ENCODE measurements at places on chromosomes 1 and 21.

- DNase-seq = no peak
These were observed 2.4 kb upstream of the FAM110D start for GRCh38 chr1:26156285-26157038.

DNA sequence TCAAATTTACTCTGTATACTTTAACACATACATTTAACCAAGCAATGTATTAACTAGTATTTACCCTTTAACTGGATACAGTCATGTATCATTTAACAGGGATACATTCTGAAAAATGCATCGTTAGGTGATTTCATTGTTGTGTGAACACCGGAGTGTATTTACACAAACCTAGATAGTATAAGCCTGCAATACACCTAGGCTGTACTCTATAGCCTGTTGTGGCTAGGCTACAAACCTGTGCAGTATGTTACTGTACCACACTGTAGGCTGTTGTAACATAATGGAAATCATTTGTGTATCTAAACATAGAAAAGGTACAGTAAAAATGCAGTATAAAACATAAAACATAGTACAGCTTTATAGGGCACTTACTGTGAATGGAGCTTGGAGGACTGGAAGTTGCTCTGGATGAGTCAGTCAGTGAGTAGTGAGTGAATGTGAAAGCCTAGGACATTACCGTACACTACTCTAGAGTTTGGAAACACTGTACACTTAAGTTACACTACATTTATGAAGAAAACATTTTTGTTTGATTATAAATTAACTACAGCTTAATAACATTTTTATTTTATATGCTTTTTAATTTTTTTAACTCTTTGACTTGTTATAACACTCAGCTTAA, 21.3 kb downstream of the RGS4 start:
- DNase-seq = no peak

DNA sequence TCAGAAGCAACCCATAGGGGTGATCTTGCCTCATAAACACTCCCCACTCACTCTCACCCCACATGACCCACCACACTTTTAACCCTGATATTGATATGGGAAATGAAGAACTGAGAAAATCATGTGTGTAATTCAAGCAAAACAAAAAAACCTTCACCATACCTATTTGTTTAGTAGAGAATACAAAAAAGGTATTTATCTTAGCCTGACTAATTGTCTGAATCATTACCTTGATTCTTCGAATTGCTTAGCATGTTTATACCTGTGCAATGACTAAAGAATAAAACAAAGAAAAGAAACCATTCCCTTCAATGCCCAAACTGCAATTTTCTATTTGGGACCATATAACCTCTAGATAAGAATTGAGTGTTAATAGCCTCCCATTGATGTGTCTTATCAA, 1.8 kb downstream of the CLDN17 start:
- DNase-seq = no peak

DNA sequence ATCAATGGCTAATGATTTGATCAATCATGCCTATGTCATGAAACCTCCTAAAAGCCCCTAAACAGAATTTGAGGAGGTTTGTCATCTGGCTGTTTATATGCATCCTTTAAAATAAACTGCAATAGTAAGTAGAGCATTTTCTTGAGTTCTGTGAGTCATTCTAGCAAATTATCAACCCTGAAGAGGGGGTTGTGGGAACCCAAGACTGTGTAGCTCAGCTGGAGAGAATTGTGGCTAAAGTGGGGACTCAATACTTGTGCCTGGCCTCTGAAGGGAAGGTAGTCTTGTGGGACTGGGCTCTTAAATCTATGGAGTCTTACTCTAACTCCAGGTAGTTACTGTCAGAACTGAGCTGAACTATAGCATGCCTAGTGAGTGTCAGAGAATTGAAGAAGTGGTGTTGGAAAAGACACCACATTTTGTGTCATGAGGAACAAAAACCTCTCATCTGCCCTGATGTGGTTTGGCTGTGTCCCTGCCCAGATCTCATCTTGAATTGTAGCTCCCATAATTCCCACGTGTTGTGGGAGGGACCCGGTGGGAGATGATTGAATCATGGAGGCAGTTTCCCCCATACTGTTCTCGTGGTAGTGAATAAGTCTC, 402.4 kb downstream of the USH2A start:
- DNase-seq = no peak

GRCh38 chr21:35028451-35028978, 20.6 kb downstream of the RUNX1 start:
- no peak for DNase-seq

- no peak for DNase-seq
These were observed 325.1 kb downstream of the BRINP2 start for GRCh38 chr1:177495878-177496277.

DNA sequence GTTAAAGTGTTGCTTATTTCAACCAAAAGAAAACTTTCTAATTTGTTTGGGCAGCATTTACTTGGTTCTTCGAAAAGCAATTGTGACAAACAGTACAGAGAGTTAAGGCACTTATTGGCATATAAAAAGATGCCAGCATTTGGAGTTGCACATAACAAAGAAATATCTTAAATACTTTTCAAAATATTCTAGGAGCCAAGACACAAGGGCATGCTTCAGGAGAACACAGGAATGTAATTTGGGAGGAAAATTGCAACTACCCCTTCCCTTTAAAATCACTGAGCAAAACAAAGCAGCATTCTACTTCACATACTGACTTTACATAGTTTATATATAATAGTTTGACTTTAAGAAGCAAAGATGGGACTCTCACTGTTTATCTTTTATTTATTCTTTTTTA, 4.6 kb upstream of the TIE1 start:
- DNase-seq = no peak

DNA sequence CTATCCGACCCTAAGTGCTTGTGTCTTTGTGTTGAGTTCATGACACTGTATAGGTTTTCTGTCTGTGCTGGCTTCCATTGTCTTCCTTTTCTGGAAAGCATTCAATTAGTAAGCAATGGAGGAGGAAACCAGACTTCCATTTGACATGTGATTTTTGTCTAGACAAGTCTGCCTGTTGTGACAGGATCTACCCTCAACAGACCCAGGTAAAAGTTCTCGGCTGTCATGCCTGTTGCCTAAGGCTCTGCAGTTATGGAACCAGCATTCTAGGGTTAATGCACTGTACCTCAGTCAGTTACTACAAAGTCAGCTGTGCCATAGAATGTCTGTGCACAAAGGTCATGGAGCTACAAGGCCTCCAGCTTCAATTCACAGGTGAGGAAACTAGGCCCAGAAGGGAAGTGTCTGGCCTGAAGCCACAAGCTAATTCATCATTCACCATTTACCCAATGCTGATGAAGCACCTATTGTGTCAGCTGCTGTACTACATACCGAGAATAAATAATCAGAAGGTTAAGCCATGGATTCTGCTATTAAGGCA, 72.3 kb downstream of the PLPP3 start:
- DNase-seq = no peak

DNA sequence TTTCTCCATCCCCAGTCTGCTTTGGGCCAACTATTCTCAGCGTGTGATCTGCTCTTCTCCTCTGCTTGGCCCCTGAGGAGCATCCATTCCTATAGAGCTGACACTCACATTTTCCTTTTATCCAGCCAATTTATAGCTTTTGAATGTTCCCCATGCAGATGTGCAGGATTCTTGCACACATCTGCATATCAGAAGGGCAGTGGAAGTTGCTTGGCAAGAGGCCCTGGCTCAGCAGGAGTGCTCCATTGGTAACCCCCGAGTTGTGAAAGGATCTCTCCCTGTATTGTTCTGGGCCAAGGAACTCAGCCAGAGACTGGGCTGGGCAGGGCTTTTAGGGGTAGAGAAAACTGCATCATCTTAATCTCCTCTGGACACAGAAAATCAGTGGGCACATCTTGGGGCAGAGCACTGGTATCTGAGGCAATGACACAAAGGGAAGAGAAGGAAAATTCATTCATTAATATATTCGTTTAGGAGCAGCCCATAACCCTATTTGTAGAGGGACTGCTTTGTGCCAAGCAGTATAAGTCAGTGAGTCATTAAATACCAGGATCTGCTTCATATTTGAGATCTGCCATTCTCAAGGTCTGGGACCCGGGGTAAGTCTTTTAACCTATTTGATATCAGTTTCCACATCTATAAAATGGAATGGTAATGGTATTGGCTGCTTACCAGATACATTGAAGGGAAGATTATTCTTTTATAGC, 31.0 kb upstream of the BEND5 start:
- DNase-seq = no peak

GRCh38 chr1:44707959-44708831, 22.8 kb downstream of the RNU5D-1 start:
- DNase-seq = peak; percentile 48

DNA sequence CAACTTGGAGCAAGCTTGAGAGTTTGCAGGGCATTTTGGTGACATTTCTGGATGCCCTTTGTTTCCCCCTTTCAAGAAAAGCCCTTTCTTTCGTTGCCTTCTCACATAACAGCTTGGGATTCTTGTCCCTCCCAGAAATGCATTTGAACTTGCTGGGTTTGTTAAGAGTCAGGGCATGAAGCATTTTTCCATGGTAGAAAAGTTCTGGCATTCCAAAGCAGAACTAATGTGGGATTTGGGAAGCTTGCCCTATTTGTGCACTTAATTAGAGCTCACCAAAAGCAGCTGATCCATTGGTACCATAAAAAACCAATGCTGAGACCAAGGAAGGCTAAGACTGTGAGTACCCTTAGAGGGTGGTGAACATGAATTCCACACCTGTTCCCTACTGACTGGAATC, 99.8 kb upstream of the HOOK1 start:
- no peak for DNase-seq

- no peak for DNase-seq
These were observed 61.6 kb upstream of the SLC45A1 start for GRCh38 chr1:8256321-8256720.

Data from bone marrow (tissue), 2 donors.